AG04450 (cell line): ENCODE measurements at places on chromosomes 5 and 9. TPM values are rescaled to one million over a fixed set of nuclear protein-coding genes. Genes with fewer than 3 reads are reported as not detected.

GRCh38 chr5:124021776-124022175 lies 509.8 kb downstream of the CSNK1G3 start:
- no peak for DNase-seq

- no peak for DNase-seq
Observed at GRCh38 chr5:103477678-103478077, 84.9 kb downstream of the NUDT12 start.

ANKRD34B gene
- not detected in 2 replicates for polyA plus RNA-seq

OR1J2 gene
- 0.10 TPM in 1 of 2 replicates, not detected in the other for polyA plus RNA-seq

DNA sequence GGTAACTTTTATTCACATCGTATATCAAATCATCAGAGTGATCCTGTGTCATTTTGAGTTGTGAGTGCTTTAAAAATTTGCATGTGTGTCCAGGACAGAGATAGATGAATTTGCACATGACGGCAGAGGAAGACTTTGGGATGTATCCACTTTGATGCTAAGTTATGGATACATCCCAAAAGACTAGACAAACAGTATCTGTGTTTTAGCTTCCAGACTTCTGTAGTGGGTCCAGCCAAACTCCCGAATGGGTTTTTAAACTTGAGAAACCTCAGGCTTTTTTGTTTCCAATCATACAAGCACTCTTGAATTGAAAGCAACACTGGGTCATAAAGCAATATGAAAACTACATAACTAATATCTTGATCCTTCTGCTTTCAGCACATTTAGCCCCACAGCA lies 213.8 kb downstream of the C9orf152 start:
- no peak for DNase-seq

DNA sequence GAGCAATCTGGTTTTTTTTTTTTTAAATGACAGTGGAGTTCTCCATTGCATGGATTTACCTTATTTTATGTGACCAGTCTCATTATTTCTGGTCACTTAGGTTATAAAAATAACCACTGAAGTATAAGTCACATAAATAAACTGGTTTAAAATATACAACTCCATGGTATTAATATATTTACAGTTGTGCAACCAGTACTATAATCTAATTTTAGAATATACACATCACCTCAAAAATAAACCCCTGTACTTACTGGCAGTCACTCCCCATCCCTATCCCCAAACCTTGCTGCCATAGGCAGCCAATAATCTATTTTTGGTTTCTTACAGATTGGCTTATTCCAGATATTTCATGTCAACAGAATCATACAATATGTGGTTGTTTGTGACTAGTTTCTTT lies 57.8 kb downstream of the FYB1 start:
- no peak for DNase-seq

PFN3 gene
- polyA plus RNA-seq: not detected in 2 replicates

DNA sequence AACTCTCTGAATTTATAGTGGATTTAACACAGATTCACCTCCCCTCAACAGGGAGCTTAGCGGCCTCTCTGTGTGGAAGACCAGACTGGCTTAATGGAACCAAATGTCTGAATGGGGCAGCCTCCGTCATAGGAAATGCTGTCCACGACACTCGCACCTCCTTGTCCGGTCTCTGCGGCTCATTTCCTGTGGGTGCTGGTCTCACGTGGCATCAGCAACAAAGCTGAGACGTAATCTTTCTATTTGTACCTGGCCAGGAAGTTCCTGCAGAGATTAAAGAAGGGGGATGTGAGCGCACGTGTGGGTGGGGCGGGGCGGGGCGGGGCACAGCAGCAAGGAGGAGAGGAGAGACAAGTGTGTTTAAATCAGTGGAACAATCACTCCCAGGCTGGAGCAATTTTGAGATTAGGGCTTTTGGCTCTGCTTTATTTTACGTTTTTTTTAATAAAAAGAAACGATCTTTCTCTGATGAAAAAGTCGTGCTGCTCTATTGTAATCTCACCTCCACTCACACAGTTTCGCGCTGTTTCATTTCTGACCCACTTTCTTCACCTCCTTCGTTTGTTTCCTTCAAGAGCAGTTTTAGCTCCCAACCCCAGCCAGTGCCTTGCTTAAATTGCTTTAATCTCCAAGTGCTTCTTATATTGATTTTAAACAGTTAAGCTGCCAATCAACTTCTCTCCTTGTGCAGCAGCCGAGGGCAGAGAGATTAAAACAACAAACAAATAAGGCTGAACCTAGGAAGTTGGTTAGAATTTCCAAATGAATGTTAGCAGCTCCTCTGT lies 132.2 kb upstream of the ASTN2 start:
- no peak for DNase-seq

DNA sequence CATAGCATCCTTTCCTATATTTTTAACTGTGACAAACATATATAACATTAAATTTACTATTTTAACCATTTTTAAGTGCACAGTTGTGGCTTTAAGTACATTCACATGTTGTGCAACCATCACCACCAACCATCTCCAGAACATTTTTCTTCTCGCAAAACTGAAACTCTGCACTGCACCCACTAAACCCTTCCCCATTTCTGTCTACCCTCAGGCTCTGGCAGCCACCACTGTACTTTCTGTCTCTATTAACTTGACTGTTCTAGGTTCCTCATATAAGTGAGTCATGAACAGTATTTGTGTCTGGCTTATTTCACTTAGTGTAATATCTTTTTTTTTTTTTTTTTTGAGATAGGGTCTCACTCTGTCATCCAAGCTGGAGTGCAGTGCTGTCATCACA lies 25.5 kb downstream of the KCNMB1 start:
- no peak for DNase-seq

DNA sequence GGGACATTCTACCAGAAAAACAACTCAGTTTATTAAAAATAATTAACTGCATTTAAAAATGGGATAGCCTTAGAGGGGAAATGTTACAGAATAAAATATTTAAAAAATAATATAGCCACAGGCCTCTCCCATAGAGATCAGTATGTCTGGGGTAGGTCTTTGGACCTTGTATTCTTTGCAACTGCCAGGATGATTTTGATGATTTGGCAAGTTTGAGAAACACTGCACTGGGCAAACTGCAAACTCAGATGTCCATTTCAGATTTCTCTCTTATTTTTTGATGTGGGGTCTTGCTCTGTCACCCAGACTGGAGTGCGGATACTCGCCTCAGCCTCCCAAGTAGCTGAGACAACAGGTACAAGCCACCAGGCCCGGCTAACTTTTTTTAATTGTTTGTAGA lies 24.9 kb upstream of the CCNO start:
- DNase-seq: no peak
